Activated naive CD8-positive, alpha-beta T cell treated with anti-CD3 and anti-CD28 coated beads, Interleukin-2, amount 50 U/mL, for 24 hours (primary cell): ENCODE measurements at places on chromosomes 3 and 15.

- DNase-seq: no peak
Observed at GRCh38 chr15:35697549-35698299, 151.8 kb upstream of the DPH6 start.

DNA sequence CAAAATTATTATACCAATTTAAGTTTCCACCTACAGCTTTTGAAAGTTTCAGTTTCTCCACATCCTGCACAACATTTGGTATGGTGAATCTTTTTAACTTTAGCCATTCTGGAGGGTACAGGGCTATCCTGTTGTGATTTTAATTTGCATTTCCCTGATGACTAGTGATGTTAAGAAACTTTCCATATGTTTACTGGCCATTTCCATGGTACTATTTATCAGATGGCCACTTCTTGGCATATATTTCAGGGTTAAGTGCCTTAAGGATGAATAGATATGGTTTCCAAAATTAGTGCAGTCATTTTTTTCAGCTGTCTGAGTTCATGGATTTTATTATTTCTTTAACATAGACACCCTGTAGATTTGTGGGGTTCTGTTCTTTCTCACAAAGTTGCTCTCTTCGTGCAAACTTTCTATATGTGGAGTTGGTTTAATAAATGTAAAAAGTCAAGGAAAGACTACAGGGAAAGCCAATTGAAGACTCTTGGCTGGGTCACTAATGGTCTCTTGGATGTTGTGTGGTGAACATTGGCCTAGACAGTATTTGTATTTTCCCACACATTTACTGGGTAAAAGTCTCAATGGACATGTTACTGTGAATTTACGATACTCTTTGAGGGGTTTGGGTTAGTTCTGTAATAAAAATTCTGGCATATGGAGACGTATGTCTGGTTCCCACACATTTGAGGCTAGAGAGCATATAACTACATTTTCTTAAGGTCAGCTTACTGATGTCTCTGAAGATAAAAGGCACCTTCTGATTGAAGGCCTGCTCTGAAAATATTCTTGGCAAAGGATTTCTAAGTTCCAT lies 147.5 kb upstream of the PDZRN3 start:
- no peak for DNase-seq

DNA sequence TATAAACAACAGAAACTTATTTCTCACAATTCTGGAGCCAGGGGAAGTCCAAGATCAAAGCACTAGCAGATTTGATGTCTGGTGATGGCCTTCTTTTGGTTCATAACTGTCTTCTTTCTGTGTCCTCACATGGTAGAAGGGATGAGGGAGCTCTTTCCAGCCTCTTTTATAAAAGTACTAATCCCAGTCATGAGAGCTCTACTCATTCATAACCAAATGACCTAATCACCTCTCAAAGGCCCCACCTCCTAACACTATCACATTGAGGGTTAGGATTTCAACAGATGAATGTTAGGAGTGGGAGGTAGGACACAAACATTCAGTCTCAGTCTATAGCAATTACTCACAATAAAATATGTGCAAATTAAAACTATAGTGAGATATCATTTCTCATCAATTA lies 50.1 kb upstream of the UBE2E2 start:
- no peak for DNase-seq

DNA sequence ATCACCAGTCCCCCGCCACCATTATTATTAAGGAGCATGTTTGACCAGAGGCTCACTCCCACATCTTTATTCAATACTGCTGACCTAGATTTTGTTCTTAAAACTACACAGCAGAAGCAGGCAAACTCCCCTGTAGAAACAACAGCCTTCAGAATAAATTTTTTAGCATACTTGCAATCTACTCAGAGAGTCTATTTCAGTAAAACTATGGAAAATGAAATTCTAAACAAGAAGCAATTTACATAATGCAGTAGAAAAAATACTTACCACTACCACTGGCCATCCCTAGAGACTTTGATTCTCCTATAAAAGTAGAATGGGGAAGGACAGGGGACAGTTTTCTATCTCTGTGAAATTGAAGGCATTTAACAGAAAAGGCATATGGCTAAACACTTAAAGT lies 76.0 kb downstream of the MAP4 start:
- DNase-seq: no peak

DNA sequence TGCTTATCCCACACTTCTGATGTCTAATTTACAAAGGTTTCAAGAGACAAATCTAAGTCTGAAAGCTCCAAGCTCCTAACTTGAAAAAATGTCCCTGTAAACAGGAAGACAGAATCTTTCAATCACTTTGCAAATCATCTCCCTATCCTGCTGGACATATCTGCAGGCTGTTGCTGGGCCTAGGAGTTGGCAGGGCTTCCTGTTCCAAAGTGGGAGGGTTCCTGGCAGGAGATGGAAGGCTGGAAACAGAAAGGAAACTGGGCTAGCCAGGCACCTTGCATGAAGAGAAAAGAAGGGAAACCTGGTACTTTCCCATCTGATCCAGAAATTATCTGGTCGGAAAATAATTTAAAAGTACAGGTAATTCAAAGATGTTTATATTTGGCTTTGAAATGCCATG lies 227.3 kb upstream of the IL12A start:
- no peak for DNase-seq

DNA sequence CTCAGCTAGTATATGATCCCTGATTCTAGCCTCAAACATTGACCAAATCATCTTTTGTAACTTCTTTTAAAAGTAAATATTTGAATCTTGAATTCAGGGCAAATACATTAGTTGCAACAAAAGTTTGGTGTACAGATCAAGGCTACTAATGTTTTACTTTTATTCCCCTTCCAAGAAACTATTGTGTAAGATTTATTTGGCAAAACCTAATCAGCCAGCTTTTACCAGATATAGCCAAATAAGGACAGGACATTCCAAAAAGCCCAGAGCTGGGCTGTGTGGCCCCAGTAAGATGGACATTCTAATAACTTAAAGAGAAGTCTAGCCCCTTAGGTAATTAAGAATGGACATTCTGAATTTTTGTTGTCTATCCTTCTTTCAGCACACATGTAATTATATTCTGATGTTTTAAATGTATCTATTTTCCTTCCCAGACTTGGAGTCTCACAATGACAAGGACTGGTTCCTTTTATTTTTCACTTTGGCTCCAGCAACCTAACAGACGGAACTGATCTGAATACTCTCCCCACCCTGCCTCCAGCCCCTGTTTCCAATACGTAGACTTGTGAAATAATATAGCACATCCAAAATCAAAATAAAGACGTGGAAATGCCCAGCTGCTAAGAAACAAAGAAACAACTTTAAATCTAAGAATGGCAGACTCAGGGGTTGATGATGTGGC lies 48.1 kb downstream of the STARD5 start:
- no peak for DNase-seq

GRCh38 chr3:72372161-72372560 lies 476.1 kb downstream of the SHQ1 start:
- no peak for DNase-seq

- no peak for DNase-seq
Observed at GRCh38 chr3:129961141-129961541, 13.4 kb upstream of the TRH start.

DNA sequence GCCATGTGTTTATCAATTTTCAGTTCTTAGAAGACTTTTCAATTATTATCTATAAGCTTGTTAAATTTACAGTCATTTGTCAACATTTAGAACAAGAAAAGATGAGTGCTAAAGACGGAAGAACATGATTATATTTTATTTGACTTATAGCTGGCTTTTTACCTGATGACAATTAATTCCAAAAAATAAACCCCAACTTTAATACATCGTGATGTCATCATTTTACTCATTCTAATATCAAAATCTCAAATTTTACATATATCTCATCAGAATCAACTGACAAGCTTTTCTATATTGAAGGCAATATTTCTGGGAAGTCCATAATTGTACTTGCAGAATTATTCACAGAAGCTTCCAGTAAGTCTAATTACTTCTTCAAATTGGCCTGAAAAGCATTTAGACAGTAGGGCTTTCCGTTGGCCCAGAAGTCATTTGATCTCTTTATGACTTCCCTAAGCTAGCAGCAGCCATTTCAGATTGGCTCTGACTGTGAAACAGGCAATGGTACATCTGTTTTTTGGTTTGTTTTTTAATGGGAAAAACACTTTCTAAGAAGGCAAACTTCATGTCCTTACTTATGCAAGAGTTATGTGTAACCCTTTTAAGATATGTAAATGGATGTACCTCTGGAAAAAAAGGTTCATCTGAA lies 234.7 kb upstream of the PLSCR5 start:
- no peak for DNase-seq

- DNase-seq: no peak
Observed at GRCh38 chr3:145145461-145145860, 1015.5 kb downstream of the PLOD2 start.

- no peak for DNase-seq
Observed at GRCh38 chr3:36900474-36901443, 44.1 kb downstream of the TRANK1 start.

DNA sequence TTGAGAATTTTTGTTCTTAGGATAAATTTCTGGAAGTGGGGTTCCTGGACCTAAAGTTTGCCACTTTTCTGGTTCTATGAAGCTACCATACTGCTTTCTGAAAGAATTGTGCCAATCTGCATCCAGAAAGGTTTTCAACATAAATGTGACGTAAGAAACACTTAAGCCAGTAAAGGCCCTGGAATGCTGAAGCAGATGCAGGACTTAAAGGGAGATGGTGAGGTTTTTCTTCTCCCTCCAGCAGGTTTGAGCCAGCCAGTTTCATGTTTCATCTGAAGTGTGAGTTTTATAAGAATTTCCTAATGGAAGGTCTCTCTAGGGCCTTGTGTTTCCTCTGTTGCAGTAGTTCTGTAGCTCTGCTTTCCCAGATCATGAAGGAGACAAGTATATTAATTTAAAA lies 33.1 kb downstream of the ZNF592 start:
- DNase-seq: no peak

GRCh38 chr3:8988791-8989558 lies 25.7 kb upstream of the RAD18 start:
- DNase-seq: no peak

DNA sequence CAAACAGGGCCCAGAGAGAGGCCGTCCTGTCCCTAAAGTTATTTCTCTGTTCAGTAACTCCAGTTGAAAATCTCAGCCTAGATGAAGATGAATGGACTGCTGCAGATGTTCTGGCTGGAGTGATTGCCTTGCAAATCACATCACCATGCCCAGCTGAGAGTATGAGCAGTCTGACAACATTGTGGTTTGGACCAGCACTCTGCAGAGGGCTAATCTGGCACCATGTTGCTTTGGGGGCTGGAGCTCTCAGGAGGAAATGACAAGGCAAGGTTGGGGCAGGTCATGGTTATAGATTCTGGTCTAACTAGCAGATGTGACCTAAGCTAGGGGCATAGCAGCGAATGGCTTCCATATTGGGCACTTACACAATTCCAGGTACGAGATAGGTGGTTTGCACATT lies 314.2 kb downstream of the CLSTN2 start:
- no peak for DNase-seq

DNA sequence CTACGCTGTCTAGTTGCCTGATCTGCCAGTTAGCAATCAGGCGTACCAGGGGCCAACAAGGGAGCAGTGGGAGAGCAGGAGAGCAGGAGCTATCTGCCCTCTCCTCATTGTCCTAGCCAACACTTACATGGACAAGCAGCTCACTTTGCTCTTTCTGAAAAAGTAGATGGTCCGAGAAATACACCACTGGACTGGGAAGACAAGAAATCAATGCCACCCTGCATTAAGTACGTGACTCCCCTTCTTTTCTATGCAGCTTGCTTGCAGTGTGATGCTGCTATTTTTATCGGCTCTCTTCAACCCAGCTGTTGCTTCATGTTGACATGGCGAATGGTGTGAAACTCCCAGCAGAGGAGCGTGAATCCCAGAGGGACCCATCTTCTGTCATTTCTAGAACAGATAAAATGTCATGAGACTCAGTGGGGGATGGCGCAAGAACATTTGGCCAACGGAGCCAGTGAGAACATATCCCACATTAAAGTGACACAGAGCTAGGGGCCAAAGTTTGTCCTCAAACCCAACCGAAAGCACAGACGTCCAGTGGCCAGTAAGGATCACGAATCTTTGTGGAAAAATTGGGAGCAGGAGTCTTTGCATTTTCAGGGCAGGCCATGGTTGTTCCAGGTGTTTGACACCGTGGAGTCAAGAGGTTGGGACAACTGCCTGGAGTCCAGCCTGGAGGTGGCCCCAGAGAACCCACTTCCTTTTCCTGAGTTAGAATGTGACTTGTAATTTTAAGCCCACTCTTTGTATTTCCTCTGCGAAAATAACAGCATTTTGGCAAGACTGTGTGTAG lies 53.7 kb upstream of the MEF2A start:
- no peak for DNase-seq

- DNase-seq: no peak
Observed at GRCh38 chr15:41944313-41944940, 27.9 kb downstream of the EHD4 start.

DNA sequence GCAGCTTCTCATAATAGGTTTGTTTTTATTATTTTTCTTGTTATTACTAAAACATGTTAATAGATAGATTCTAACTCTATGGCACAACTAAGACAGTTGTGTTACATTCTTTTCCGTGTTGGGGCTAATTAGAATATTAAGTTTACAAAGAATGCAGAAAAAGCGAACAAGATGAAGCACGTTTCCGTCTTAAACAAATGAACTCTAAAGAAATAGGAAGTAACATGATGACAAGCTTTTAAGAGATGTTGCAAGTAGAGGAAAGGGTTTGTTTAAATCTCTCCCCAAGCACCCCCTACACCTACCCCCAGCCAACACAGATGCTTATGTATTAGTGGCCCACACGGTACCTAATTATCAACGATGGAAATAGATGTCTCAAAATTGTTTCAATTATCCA lies 207.1 kb downstream of the TP63 start:
- DNase-seq: no peak

- DNase-seq: no peak
Observed at GRCh38 chr15:85316244-85316934, 64.0 kb upstream of the AKAP13 start.

DNA sequence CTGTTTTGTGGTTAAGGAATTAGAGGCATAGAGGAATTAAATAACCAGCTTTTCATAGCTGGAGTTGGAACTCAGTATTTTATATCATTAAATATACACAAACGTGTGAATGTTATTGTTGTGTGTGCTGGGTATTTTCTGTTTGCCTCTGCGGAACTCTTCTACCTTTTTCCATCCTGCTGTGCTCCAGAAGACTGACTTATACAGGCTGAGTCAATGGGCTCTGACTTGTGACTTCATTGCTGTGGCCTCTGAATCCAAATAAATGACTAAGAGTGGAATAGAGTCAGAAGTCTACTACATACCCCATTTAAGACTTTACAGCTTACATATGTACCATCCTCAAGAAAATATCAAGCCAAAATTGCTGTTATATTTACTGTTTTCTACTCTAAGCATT lies 17.6 kb downstream of the ARIH1 start:
- no peak for DNase-seq

GRCh38 chr3:64262574-64263114 lies 37.4 kb upstream of the PRICKLE2 start:
- no peak for DNase-seq

DNA sequence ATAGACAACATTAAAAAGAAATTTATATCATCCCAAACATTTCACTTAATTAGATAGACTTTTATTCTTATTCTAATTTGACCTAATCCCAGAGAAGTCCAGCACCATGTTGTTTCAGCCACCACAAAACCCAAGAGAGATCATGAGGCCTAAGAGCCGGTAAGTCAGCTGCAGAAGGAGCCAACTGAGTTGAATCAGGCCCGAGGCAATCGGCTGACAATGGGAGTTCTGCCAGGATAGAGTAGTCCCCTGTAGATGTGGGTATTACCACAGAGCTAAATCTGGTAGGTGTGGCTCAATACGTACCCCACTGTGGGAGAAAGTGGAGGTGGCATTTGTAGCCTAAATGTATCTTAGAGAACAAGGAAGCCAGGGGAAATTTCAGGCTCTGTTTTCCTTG lies 49.7 kb upstream of the UMPS start:
- no peak for DNase-seq
